ENCODE measurements at places on chromosomes 13 and 19.
A peak's percentile ranks its signal among the peaks of the same experiment; 100 is the strongest.

- no peak for DNase-seq
These were observed 269.4 kb upstream of the NBEA start for GRCh38 chr13:34672631-34673030.

GRCh38 chr13:112435973-112436372 is 59.8 kb downstream of the SPACA7 start:
- no peak for DNase-seq

- DNase-seq = no peak
These were observed 7.5 kb upstream of the SACS start for GRCh38 chr13:23440821-23441618.

DNA sequence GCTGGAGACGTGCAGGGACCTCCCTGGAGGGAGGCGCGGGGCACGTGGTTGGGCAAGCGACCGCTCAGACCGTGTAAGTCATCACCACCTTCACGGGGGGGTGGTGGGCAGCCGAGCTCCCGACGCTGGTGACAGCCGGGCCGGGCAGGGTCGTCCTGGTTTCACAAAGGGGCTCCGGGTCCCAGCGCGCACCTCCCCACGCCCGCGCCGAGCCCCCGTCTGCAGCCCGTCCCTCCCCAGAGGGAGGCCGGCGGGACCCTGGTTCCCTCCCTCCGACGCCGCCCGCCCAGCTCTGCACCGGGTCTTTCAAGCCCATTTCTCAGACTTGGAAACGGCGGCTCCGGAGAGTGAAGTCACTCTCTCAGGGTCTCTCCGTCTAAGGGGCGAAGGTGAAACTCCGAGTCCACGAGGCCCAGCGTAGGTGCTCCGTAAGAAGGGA is 729 bp upstream of the ARID3A start:
- no peak for DNase-seq

- no peak for DNase-seq
These were observed 22.2 kb upstream of the PLPP2 start for GRCh38 chr19:313169-313987.

DNA sequence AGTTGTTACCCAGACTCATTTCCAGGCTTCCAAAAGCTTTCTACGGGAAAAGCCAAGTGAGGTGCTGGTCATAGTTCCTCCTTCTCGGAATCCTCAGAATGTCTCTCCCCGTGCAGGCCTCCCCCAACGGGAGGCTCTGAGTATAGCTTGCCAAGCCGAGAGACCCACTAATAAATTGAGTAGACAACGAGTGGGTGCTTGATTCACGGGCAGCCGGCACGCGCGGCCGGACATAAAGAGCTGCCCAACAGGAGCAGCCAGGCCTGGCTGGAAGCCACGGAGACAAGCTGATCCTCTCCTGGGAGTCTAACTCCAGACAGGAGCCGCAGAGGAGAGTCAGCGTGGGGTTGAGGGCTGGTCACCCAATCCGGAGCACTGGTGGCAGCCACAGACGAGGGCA is 43.4 kb upstream of the MEDAG start:
- DNase-seq = no peak

- DNase-seq = peak; percentile 68
These were observed 215.2 kb downstream of the NBEA start for GRCh38 chr13:35157143-35157755.
